ENCODE measurements at places on chromosomes 3 and 15. TPM values are rescaled to one million over a fixed set of nuclear protein-coding genes. Genes with fewer than 3 reads are reported as not detected.

The SOX14 gene
- not detected for total RNA-seq

The KIF15 gene
- 12.2 TPM for total RNA-seq

The AADAC gene
- total RNA-seq: 0.26 TPM

The FBXW12 gene
- not detected for total RNA-seq

The APOD gene
- not detected for total RNA-seq

Measured in Panc1 (cell line).